ENCODE measurements at places on chromosomes 12 and 14. TPM values are rescaled to one million over a fixed set of nuclear protein-coding genes. Genes with fewer than 3 reads are reported as not detected.

DNA sequence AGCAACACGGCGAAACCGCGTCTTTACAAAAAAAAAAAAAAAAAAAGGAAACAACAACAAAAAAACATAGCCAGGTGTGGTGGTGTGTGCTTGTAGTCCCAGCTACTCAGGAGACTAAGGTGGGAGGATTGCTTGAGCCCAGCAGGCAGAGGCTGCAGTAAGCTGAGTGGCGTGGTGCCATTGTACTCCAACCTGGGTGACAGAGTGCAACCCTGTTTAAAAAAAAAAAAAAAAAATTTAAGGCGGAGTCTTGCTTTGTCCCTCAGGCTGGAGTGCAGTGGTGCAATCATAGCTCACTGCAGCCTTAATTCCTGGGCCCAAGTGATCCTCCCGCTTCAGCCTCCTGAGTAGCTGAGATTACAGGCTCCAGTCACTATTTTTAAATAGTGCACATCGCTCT is 18.2 kb upstream of the FIGNL2 start:
- no peak for DNase-seq

- no peak for DNase-seq
Observed at GRCh38 chr14:102445641-102446040, 63.9 kb downstream of the ANKRD9 start.

- no peak for DNase-seq
Observed at GRCh38 chr12:63305901-63306875, 155.2 kb upstream of the AVPR1A start.

- no peak for DNase-seq
Observed at GRCh38 chr12:106120519-106121105, 18.1 kb downstream of the NUAK1 start.

The SMCO2 gene
- not detected for total RNA-seq
